ENCODE measurements at places on chromosomes 3 and 15.
A peak's percentile ranks its signal among the peaks of the same experiment; 100 is the strongest.

GRCh38 chr15:43498990-43499389 lies 6.0 kb upstream of the TP53BP1 start:
- DNase-seq, result no peak

GRCh38 chr3:185880600-185880999 lies 55.8 kb upstream of the IGF2BP2 start:
- no peak for DNase-seq

- no peak for DNase-seq
Measured at GRCh38 chr3:153855772-153856171, 265.4 kb upstream of the ARHGEF26 start.

DNA sequence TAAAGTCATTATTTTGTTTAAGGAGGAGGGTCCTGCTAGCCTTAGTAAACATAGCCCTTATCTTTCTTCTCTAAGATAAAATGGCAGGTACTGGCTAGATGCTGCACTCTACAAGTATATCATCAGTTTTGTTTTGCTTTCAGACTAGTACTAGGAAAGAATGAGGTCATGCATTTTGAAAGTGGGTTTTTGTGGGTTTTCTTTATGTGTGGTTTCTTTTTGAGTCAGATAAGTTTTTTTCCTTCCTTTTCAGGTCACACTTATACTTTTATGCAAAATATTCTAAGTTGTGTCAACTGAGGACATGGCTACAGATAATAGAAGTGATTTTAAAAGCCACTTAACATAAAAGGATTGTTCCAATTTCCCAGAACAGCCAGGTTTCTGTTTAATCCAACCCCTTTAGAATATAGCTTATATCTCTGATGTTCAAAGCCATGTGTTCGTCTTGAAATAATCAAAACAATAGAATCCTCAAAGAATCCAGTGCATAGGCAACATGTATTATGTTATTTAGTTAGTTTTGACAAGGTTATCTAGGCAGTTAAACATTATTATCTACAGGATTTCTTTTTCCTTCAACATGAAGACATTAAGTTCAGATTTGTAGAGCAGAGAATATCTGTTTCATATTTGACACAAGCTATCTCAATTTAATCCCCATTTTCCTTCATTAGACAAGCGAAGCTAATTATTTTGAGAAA lies 406.2 kb downstream of the RBMS3 start:
- no peak for DNase-seq

DNA sequence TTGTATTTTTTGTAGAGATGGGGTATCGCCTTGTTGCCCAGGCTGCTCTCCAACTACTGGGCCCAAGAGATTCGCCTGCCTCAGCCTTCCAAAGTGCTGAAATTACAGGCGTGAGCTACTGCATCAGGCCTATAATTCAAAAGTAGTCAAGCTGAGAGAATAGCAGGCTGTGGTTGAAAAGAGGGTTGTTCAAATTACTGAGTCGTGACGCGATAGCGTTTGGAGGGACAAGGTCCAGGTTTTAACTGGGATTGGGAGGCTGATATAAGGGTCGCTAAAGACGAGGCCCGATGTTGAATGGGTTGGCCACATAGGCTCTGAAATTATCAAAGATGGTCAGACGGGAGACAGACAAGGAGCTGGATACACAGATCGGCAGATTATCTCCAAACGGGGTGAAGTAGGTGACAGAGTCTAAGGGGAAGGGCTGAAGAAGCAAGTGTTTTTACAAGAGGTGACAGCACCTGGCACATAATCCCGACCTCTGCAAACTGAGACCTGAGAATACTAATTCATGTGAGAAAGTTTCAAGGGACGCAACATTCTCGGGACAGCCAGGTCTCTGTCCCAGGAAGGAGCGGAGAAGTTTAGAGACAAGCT lies 759 bp upstream of the ARID3B start:
- no peak for DNase-seq

DNA sequence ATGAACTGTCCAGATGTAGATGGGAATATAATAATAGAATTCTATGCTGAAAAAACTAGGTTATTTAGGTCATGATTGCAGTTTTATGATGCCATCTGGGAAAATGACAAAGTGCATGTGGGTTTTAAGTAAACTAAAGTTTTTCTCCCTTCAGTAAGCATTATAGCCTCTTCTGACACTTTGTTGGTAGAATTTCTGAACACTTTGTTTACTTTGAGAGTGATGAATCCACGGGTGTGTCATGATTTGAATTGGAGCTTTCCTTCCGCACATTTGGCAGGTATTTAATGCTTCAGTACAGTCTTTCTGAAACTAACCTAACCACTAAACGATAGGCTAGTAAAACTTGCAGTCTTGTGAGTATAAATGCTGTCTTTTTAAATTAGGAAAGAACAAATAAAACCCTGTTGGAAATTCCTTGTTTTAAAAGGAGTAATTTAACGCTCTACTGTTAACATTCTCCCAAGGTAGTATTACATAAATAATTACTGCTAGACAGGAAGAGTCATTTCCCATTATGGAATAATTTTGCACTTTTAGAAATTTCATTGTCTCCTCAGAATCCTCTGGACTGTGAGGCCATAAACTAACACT lies 7.0 kb downstream of the FILIP1L start:
- DNase-seq, result no peak

DNA sequence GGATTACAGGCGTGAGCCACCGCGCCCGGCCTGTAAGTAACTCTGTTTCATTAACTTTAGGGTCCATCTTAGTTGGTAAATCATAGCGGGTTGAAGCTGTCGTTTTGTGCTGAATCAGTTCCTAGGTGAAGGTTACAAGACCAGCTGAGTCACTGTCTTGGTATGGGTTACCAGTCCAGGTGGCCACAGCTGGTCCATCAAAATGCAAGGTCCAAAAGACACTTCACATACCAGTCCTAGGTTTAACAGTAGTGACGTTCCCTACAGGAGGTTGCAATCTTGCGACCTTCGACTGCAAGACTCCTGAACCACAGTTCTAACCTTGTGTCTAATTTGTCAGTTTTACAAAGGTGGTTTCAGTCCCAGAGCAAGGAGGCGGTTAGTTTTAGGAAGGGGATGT lies 160.1 kb upstream of the ATP10A start:
- DNase-seq, result no peak

GRCh38 chr3:66633402-66634381 lies 132.9 kb upstream of the LRIG1 start:
- DNase-seq, result no peak

DNA sequence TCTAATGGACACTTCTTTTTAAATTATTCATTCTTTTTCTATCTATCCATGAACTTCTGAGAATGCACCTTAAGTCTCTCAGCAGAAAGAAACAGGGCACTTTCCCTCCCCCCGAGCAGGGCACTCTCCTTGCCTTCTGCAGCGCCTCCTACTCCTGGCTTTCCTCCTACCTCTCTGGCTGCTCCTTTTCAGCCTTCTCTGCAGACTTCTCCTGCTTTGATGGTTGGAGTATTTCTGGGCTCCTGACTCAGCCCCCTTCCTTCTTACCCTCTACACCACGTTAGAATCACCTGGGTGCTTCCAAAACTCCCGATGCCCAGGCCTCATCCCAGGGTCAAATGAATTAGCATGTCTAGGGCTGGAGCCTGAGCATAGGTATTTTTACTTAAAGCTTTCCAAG lies 3.4 kb downstream of the SCN5A start:
- no peak for DNase-seq

DNA sequence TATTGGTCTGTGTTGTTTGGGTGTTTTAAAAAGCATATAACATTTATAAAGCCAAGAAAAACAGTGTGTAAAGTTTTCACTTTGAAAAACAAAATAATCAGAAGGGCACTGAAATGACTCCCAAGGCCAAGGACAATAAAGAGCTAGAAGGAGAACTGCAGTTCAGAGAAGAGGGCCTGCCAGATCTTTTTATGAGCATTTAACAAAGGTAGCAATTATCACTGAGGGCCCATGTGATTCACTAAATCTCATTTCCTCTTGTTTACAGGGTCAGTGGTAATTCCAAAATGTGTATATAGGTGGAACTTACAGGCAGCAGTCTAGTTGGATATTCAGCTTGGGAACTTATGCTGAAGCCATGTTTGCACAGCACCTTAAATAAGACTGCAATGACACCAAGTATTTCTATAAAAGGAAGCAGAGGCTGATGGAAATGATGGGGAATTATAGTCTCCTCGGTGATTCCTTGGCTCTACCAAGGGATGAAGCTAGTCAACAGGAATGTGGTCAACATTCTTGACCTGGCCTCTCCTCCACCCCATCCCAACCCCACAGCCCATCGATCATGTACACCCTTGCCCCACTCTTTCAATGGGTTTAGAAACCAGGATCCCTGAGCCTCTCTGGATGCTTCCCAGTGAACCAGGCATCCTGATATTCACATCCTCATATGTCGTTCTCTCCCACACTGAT lies 54.4 kb upstream of the THUMPD3 start:
- peak; percentile 15 for DNase-seq

DNA sequence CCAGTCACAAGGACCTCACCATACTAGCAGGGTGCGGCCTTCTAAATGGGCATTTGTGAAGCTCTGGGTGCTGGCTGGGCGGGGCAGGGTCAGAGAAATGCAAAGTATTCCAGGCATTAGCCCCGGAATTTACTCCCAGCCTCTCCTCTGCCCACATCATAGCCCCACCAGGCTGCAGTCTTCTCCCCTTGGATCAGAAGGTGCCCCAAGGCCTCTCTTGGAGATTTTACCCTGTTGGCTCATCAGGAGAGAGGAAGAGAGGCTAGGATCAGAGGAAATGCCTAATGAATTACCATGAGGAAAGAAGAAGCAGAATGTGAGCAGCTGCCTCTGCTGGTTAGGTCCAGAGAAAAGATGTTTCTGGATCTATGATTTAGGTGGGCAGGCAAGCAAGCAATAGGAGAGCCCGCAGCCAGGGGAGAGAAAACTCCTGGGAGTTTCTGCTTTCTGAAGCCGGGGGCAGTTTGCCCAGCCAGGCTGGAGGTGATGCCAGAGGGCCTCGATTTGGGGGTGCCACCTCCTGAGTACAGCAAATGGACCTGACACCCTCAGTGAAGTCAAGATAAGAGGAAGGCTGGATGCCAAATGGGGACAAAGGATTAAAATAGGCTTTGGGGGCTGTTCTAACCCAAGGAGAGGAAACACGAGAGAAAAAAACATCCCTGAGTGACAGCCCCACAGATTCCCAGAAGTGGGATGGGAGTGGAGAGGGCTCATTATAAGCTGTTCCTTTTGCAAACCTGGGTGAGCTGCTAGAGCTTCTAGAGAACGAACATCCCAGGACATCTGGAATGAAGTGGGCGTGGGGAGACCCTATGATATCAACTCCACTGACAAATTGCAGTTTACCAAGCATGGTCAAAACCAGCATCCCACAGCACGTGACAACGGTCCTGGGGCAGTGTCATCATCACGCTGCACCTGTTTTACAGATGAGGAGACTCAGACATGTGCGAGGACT lies 65.4 kb downstream of the BDH1 start:
- no peak for DNase-seq

DNA sequence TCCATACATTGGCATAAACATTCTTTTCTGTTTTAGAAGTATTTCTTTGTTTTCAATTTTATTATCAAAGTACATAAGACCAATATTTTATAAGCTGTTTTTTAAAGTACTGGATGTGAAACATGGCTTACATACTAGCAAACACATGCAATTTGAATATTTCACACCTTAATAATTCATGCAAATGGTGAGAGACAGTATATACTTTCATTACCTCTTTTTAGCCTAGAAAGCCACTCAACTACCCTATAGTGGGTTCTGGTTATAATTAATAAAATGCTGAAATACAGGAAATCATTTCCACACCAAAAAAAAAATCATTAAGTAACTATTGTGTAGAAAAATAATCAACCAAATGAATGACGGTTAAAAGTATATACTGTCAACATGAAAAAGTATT lies 38.5 kb upstream of the MELTF start:
- DNase-seq, result no peak

DNA sequence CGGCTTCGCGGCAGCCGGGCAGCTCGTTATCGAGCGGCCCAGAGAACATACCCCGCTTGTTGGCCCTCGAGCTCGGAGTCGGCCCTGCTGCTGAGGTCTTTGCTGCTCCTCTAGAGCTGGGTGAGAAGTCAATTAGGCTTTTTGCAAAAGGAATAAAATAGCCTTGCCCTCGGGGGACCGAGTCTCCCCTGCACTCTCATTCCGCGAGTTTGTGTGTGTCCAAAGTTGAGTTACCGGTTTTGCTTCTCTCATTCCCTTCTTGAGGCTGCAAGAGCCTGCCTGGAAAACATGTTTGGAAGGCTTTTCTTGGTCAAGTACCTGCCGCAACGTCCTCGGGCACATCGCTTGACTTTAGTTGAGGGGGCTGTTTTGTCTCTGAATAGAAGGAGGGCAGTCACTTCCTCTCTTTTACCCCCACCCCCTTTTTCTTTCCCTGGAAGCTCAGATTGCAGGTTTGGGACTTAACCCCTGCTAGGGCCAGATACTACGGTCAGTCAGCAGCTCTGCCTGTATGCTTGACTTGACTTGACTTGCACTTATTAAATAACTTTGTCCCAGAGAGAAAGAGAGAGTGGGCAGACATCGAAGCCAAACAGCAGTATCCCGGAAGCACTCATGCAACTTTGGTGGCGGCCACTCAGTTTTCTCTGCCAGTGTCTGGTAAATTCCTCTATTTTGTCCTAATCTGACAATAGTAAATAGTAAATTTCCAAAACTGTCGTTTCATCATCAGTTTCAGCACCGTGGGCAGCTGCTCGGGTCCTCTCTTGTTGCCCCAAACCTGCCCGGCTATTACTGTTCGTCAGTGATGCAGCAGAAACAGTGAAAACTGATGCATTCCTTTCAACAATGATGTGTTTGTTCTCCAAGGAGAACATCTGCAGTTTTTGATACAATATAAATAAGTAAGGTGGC lies 609 bp downstream of the RNF13 start:
- no peak for DNase-seq

Data from COR-L47 (cell line).